Motor neuron (in vitro differentiated cells): ENCODE measurements at places on chromosomes 12 and 14. TPM values are rescaled to one million over a fixed set of nuclear protein-coding genes. Genes with fewer than 3 reads are reported as not detected.

- no peak for ATAC-seq
Observed at GRCh38 chr14:104692261-104692938, 3.0 kb downstream of the INF2 start.

- no peak for ATAC-seq
Observed at GRCh38 chr12:113134521-113134951, 1.0 kb downstream of the RASAL1 start.

GRCh38 chr14:21825149-21825743 lies 151.6 kb upstream of the OR4E1 start:
- no peak for ATAC-seq

DNA sequence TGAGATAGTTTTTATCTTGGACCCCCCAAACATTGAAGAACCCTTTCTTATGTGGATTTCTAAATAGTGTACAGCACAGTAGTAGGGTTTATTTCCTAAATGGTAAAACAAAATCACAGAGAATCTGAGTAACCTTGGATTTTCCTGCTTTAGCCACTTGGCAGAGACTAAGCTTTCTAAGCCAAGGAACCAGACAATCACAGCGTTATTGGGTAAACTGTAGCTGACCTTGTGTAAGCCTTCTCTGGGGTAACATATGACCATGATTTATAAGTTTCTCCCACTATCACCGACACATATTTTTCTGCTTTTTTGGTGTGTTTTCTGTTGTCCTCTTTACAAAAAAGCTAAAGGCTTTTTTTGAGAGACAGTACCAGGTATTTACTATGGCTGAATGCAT lies 136.3 kb upstream of the PZP start:
- no peak for ATAC-seq

Gene PLEKHH1
- 4.9 and 8.2 TPM in 2 replicates for total RNA-seq

Gene TAC3
- total RNA-seq = 2.4 and 2.5 TPM in 2 replicates
